ENCODE measurements at places on chromosomes 1 and 21. TPM values are rescaled to one million over a fixed set of nuclear protein-coding genes. Genes with fewer than 3 reads are reported as not detected.

- H3K4me3 ChIP-seq: no peak overlapping the region
- H3K36me3 ChIP-seq: peaks cover 5% of the 10 kb centered on the region
- H3K27ac ChIP-seq: no peak overlapping the region
- DNase-seq: no peak
- no peaks in the 10 kb centered on the region for H3K27me3 ChIP-seq
These were observed 93.1 kb downstream of the ZMYM4 start for GRCh38 chr1:35361638-35362037.

DNA sequence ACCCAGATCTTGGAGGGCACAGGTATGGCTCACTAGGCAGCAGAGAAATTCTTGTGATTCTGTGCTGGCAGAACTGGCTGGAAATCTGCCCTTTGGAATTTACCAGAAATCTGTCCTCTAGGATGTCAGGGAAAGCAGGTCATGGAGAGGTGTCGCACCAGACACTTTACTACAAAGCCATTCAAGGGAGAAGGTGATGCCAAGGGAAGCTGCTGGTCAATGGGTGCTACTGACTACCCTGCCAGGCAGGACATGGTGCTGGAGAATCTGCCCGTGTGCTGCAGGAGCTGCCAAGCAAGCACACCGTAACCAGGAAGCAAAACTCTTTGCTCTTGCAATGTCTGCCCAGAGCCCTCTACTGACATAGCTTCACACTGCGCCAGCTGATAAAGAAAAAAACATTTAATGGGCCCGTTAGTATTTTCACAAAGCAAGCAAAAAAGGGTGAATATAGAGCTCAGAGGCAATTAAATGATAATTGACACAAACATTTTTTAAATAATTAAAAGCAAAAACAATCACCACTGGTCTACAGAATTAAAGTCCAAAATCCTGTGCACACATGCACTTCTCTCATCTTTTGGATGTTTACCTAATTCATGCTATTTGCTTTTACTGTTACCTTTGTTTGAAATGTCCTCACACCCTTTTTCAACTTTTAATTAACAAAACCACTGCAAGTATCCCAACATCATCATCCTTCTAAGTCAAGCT, 7.2 kb upstream of the FBXO28 start:
- DNase-seq: peak; percentile 77
- H3K4me1 ChIP-seq: no peaks in the 10 kb centered on the region
- H3K27ac ChIP-seq: no peak overlapping the region
- no peaks in the 10 kb centered on the region for H3K27me3 ChIP-seq
- H3K4me3 ChIP-seq: no peak overlapping the region
- no peaks in the 10 kb centered on the region for H3K36me3 ChIP-seq

- DNase-seq: no peak
- no peaks in the 10 kb centered on the region for H3K27me3 ChIP-seq
- H3K36me3 ChIP-seq: peaks cover 22% of the 10 kb centered on the region
- no peak overlapping the region for H3K27ac ChIP-seq
These were observed 13.8 kb downstream of the UQCRH start for GRCh38 chr1:46317323-46317722.

The TMEM81 gene
- 2.2 TPM for total RNA-seq

The SHISA4 gene
- total RNA-seq: 42.4 TPM

DNA sequence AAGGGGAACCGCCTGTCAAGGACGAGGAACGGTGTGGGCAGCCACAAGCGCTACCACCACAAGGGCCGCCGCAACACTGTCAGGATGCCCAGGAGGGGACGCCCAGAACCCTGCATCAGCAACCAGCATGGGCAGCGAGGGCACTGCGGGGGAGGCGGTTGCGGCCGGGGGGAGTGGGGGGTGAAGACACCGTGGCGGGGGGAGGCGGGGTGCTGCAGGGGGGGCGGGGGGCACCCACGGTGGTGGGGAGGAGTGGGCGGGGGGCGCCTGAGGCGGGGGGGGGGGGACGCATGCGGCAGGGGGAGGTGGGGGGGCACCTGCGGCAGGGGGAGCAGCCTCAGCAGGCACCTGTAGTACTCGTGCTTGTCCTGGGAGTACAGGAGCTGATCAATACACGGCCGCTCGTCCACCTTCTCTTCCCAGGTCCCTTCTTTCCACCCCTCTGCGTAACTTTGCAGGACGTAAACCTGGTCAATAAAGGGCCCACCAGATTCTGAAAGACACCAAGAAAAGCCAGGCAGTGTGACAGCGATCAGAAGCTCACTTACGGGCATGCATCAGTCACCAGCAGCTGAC, 4.6 kb downstream of the POFUT2 start:
- DNase-seq: no peak
- peaks cover 35% of the 10 kb centered on the region for H3K36me3 ChIP-seq
- no peaks in the 10 kb centered on the region for H3K27me3 ChIP-seq
- H3K4me3 ChIP-seq: no peak overlapping the region
- peaks cover 6% of the 10 kb centered on the region for H3K4me1 ChIP-seq
- no peak overlapping the region for H3K27ac ChIP-seq

GRCh38 chr1:202143768-202144401, 652 bp downstream of the ARL8A start:
- H3K36me3 ChIP-seq: no peaks in the 10 kb centered on the region
- H3K4me1 ChIP-seq: peaks cover 6% of the 10 kb centered on the region
- peak; percentile 60 for DNase-seq
- H3K4me3 ChIP-seq: peak overlapping the region; percentile 86
- no peak overlapping the region for H3K27ac ChIP-seq

The COL16A1 gene
- total RNA-seq: 247 TPM
